HT1080 (cell line): ENCODE measurements at places on chromosomes 7 and 10. TPM values are rescaled to one million over a fixed set of nuclear protein-coding genes. Genes with fewer than 3 reads are reported as not detected.

- DNase-seq: no peak
Observed at GRCh38 chr10:113866551-113867394, 12.3 kb downstream of the NHLRC2 start.

The TMEM178B gene
- 0.07 TPM in 1 of 2 replicates, not detected in the other for total RNA-seq

The VIPR2 gene
- not detected in 2 replicates for total RNA-seq

The PLPP4 gene
- 27.6 and 47.7 TPM in 2 replicates for total RNA-seq

GRCh38 chr10:129775681-129776080 lies 188.4 kb downstream of the EBF3 start:
- DNase-seq: no peak

DNA sequence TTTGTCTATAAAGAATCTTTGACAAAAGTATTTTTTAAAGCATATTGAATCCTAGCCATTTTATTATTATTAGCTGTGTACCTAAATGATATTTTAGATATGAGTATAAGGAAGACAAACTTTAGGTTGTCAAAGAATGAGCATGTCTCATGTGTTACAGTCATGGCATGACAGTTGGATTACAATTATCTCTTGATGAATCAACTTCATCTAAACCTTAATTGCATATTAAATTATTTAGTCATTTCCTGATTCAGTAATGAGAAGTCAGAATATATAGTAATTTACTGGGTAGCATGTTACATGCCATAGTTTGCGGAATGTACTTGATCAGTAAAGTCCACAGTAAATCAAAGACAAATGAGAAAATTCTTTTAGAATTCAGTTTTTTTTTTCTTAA lies 59.2 kb downstream of the MAPK8 start:
- DNase-seq: no peak

- no peak for DNase-seq
Observed at GRCh38 chr7:38438970-38439369, 165.5 kb upstream of the TARP start.

- DNase-seq: no peak
Observed at GRCh38 chr7:141003172-141004065, 11.3 kb downstream of the MRPS33 start.

The FLNC gene
- total RNA-seq: 38.2 and 38.6 TPM in 2 replicates

DNA sequence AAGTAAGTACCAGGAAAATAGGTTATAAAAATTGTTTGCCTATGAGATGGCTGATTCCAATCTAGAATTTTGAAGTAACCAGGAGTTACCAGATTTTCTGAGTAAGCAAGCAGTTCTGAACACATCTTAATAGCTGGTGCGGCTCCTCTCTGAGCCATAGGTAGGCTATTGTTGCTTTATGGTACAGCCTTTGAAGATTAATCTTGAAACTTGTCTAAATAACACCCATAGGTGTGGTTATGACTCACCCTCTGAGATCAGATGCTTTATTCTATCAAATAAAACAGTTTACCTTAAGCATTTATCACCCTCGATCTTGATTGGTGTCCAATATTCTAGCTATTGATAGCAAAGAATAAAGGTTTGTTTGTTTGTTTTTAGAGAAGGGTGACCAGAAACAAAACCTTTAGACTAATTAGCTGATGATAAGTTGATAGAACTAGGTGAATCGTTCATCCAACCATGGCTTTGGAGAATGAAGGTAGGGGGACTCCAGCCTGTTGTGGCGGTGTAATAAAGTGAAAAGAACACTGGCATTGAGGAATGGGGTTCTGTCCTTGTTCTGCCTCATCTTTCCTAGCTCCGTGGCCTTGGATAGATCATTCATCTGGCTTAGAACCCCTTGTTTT lies 72.2 kb downstream of the VTI1A start:
- no peak for DNase-seq

DNA sequence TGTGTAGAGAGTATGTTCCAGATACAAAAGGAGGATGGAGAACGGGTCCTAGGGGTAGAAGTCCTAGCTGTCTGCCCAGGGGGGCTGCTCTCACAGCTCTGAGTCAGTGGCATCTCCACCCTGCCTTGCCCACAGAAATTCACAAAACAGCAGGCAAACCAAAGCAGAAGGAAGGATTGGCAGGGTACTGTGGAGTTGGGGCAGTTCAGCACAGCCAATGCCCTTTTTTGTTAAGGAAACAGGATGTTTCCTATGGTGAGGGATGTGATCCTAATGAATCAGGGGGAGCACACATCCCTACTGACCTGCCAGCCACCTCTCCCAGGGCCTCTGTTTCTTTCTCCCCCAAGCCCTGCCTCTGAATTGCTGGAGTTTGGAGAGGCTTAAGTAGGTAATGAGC lies 457.6 kb downstream of the PLXNA4 start:
- DNase-seq: peak; percentile 85

The CLEC2L gene
- 0.13 TPM in 1 of 2 replicates, not detected in the other for total RNA-seq

DNA sequence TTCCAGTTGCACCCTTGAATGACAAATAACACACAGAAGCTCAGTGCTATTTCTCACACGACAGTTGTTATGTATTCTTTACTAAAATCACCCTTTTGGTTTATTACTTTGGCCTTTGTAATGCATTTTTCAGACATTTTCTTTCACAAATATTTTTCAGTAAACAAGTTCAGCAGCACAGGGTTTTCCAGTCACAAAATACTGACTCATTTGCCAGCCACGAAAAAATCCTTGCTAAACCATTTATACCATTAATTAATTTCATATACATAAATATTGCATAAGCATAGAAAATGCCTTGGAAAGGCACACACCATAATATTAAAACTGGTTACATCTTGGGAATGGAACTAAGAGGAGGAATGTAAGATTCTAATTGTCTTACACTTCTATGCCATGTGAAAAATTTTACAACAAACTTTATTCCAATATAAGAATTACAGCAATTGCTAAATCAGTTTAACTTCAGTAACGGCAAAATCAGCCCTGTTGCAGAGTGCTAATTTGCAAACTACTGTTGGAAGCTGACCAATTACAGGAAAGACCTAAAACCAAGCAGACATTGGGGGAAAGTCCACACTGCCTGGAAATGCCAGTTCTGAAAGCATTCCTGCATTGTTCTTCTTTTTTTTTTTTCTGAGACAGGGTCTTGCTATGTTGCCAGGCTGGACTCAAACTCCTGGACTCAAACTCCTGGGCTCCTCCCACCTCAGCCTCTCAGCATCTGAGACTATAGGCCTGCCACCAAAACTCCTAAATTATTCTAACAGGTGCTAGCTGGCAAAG lies 31.6 kb upstream of the PBLD start:
- DNase-seq: no peak

DNA sequence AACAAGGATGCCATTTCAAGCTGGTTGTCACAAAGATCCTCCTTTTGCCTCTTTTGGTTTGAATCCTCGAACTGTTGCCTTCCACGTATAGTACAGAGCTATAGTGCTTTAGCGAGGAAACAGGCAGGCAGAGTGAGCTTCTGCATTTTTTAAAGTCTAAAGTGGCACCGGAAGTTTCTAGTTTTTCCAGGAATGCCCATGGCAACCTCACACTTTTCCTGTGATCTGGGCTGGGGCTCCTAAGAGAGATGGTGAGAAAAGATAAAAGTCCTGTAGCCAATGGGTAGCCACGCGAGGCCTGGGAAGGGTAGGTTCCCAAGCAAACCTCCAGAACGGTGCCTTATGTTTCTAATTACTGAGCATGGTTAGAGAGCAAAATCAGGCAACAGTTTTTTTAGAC lies 76.7 kb downstream of the CALD1 start:
- no peak for DNase-seq

GRCh38 chr7:3187444-3188040 lies 113.5 kb upstream of the SDK1 start:
- DNase-seq: no peak

The PDIA4 gene
- 159 and 183 TPM in 2 replicates for total RNA-seq

The NUPR2 gene
- not detected in 2 replicates for total RNA-seq

The HOXA6 gene
- total RNA-seq: 3.6 and 4.5 TPM in 2 replicates

The MYO3A gene
- not detected in 2 replicates for total RNA-seq

- no peak for DNase-seq
Observed at GRCh38 chr10:101887775-101888174, 44.2 kb upstream of the KCNIP2 start.

The PTN gene
- 0.23 and 0.30 TPM in 2 replicates for total RNA-seq

- DNase-seq: no peak
Observed at GRCh38 chr7:34123316-34123715, 218.0 kb downstream of the BMPER start.

GRCh38 chr7:6393667-6394056 lies 54.1 kb downstream of the DAGLB start:
- no peak for DNase-seq

GRCh38 chr7:110854166-110854565 lies 236.8 kb upstream of the LRRN3 start:
- DNase-seq: no peak

DNA sequence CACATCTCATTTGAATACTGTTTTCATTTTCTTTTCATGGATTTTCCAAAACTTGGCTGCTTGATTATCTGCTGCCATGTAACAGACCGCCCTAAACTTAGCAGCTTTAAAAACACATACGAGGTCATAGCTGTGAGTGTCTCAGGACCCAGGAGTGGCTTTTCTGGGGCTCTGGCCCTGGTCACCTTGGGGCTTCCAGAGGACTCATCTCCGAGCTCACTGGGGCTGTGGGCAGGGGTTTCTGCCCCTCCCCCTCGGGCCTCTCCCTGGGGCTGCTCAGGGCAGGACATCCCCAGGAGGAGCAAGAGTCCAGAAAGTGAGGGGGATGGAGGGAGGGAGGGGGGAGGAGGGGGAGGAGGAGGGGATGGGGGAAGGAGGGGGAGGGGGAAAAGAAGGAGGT lies 77.0 kb downstream of the NKX6-2 start:
- no peak for DNase-seq

- no peak for DNase-seq
Observed at GRCh38 chr7:51140199-51141164, 176.1 kb downstream of the COBL start.

The C10orf90 gene
- not detected in 2 replicates for total RNA-seq

DNA sequence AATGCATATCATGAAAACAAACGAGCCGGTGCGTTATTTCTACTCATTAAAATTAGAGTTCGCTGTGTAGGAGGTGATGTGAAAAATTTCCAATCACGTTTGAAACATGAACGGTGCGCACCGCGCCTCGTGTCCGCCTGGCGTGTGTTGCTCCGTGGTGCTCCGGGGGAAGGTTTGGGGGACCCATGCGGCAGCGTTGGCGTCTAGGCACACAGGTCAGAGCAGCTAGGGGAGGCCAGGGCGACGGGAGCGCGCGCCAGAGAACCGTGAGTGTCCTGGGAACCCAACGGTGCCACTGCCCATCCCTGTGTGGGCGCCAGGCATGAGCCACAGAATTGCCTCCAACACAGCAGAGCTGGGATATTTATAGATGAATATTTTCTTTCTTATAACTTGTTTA lies 70.6 kb upstream of the ADARB2 start:
- DNase-seq: no peak

DNA sequence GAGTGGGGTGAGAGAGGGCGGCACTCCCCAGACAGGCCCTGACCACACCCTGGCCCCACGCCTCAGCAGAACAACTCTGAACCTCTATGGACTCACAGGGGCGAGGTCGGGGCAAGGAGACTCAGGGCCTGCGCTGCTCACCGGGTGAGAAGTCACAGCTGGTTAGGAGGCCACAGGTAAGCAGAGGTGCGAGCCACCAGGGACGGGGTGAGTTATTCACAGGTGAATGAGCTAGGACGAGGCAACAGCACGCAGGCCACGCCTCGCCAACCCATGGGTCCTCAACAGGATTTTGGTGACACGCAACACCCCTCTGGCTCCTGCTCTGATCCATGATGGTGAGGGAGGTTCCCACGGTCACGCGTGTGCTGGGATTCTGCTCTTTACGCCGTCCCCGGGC lies 202.5 kb downstream of the ADARB2 start:
- no peak for DNase-seq

GRCh38 chr10:4069491-4069890 lies 284.5 kb upstream of the KLF6 start:
- peak; percentile 34 for DNase-seq

- peak; percentile 70 for DNase-seq
Observed at GRCh38 chr10:68406815-68407548, at the start of gene RUFY2. TSS of gene RUFY2 (minus strand) at chr10:68407277. CDS start at chr10:68407189, 88 bp downstream.

The ST8SIA6 gene
- total RNA-seq: 0.03 and 0.10 TPM in 2 replicates

DNA sequence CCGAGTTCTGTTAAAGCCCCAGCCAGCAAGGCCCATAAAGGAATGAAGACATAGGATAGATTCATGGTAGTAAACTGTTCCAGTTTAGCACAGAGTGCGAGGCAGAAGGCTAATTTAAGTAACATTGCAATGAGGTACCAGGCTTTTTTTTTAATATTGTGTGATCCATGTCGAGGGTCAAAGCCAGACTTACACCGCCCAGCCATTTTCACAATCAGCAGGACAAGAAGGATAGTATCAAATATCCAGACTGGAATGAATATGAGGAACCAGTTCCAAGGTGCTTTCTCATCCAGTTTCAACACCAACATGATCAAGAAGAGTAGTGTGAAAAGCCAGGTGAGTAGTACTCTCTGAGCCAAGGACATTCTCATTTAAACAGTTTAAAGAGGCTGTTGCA lies 4.2 kb downstream of the TMEM60 start:
- no peak for DNase-seq

DNA sequence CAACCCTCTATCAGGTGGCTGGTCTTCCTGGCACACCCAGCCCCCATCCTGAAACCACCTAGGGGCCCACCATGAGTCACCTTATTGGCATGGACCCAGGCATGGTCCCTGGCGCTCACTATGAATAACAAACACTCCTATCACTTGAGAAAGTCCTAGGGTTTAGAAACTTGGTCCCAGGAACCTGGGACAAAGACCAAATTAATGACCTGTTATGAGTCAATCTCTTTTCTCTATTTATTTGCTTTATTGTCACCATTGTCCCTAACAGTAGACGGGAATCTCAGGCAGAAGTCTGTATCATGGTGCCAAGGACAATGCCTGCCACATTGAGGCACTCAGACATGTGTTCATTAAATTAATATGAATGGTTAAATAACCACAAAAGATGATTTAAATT lies 599.6 kb upstream of the C7orf33 start:
- DNase-seq: peak; percentile 32

DNA sequence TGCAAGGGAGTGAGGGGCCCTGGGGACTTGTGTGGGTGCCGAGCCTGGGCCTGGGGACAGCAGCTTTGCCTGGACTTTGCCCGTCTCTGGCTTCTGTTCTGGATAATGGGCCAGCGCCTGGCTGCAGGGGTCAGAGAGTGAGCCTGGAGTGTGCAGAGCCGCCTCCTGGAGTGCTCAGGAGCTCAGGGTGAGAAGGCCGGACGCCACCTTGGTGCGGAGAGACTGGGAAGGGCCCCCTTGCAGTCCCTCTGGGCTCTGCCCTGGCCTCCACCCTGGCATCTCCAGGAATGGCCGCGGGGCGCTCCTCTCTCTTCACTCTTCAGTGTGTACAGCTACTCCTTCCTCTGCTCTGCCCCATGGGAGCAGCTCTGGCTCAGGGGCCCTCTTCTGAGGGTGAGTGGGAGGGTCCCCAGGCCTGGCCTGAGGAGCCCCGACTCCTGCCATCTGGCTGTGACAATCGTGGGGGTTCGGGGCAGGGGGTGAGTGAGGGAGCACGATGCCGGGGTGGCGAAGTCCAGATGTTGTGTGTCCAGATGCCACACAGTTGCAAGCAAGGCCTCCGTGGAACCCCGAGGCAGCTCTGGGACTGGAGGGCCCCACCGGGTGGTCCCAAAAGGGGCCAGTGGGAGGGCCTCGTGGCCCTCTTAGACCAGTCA lies 187.1 kb downstream of the DNAJB6 start:
- no peak for DNase-seq

- DNase-seq: peak; percentile 70
Observed at GRCh38 chr7:114047889-114048288, 129.1 kb upstream of the PPP1R3A start.
